T47D (cell line): ENCODE measurements at places on chromosomes 3 and 15.
A peak's percentile ranks its signal among the peaks of the same experiment; 100 is the strongest.

DNA sequence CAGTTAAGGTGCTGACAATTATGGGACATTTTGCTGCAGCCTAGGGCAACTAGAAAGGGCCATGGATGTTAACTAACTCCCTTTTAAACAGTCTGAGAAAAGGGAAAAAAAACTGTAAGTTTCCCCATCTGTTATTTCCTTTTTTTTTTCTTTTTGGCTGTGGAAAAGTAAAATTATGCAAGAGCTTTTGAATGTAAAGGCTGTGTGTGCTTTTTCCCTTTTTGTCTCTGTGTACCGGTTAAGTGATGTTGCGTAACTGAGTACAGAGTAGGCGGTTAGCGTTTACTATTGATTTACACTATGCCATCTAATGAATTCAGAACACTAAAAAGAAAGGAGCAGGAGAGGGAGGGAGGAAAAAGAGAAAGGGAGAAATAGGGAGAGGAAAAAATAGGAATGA is 403.6 kb downstream of the TIGIT start:
- DNase-seq, result no peak

GRCh38 chr15:40754574-40754882 is 526 bp downstream of the RMDN3 start:
- DNase-seq, result no peak

GRCh38 chr3:158810823-158811724 is 9.2 kb downstream of the MFSD1 start:
- DNase-seq, result no peak

DNA sequence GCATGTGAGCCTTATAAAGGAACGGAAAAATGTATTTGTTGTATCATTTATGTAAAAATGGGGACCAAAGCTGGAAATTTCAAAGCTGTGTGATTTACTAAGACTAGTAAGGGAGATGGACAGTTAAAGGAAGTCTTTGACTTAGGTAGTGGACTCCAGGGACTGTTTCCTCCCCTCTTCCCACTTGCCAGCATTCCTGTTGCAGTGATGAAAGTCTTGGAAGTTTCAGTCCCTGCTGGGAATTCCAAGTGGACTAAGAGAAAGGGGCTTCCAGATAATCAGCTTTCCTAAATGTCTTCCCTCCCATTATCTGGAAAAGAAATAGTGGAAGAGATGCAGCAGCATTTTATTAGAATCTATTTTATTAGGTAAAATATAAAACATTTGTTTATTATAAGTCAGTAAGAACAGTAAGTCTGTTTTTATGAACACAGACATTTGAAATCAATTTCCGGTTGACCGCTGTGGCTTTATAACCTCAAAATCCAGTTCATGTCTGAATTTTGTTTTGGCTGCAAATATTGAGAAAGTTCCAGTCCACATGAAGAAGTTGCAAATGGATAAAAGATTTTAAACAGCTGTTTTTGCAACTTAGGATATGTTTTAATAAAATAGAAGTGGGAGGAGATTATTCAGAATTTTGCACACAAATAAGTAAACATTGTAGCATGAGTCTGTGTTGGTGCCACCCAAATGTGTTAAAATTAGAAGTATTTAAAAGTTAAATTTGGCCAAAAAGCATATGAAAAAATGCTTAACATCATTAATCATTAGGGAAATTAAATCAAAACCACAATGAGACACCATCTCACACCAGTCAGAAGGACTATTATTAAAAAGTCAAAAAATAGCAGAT is 141.8 kb downstream of the IL20RB start:
- DNase-seq, result no peak

GRCh38 chr3:136270179-136270578 is 20.0 kb downstream of the PCCB start:
- DNase-seq, result no peak

- DNase-seq, result peak; percentile 65
Observed at GRCh38 chr3:102180280-102180931, 254.4 kb upstream of the ZPLD1 start.

DNA sequence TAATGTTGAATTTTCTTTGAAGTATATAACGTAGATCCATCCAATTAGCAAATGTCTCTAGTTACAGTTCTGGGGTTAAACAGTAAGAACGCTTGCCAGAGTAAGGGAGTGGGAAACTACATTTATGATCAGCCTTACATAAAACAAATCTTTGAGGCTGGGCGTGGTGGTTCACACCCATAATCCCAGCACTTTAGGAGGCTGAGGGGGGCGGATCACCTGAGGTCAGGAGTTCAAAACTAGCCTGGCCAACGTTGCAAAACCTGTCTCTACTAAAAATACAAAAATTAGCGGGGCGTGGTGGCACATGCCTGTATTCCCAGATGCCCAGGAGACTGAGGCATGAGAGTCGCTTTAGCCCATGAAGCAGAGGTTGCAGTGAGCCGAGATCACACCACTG is 50.1 kb upstream of the GATM start:
- no peak for DNase-seq

GRCh38 chr15:57364282-57365007 is 11.9 kb upstream of the CGNL1 start:
- no peak for DNase-seq

- DNase-seq, result peak; percentile 26
Observed at GRCh38 chr3:55487381-55488241, 505 bp upstream of the WNT5A start.

GRCh38 chr3:123026565-123027291 is 835 bp downstream of the SEMA5B start:
- no peak for DNase-seq

DNA sequence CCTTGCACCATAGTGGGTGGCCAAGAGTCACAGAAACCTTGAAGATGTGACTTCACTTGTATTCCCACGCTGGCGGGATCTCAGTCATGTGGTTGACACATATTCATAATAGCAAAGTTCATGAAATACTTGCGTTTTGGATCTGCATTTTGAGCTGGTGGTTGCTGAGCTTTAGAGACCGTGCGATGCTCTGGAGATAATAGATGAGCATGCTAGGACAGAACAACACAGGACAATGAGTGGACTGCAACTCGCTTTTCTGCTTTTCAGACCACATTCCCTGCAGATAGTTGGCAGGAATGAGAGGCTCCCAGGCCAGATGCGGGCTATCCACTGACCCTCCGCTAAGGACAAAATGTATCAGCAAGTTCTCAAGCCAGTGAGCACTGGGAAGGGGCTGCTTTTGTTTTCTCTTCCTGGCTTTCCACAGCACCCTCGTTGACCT is 13.8 kb upstream of the STARD5 start:
- DNase-seq, result peak; percentile 18

- DNase-seq, result no peak
Observed at GRCh38 chr3:176946202-176946601, 251.1 kb downstream of the TBL1XR1 start.

- no peak for DNase-seq
Observed at GRCh38 chr15:98730860-98731711, 82.7 kb downstream of the IGF1R start.

GRCh38 chr15:91528801-91529200 is 324.7 kb upstream of the SLCO3A1 start:
- no peak for DNase-seq

DNA sequence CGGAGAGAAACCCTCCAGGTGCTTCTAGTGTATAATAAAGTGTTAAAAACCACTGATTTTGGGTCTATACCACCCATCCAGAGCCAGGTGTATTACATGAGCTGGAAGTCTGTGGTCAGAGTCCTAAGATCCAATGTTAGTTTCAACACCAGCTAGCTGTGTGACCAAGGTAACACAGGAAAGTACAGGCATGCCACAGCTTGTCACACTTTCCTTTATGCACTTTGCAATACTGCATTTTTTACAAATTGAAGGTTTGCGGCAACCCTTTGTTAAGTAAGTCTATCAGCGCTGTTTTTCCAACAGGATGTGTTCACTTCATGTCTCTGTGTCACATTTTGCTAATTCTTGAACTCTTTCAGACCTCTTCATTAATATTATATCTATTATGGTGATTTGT is 201.3 kb upstream of the PRICKLE2 start:
- DNase-seq, result no peak

GRCh38 chr3:42290966-42291714 is 25.2 kb upstream of the CCK start:
- DNase-seq, result no peak

DNA sequence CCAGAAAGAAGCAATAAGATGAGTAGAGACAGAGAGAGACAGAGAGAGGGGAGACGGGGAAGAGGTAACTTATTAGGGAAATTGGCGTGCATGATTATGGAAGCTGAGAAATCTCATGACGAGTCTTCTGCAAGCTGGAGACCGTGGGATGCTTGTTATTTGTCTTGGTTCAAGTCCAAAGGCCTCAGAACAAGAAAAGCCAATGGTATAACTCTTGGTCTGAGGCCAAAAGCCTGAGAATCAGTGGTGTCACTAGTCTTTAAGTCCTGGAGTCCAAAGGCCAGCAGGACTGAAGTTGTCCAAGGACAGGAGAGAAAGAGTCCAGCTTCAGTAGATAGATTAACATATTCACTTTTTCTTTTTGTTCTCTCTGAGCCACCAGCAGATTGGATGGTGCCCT is 613.6 kb downstream of the CADM2 start:
- DNase-seq, result no peak

GRCh38 chr3:167895684-167896083 is 160.2 kb downstream of the SERPINI1 start:
- DNase-seq, result no peak

DNA sequence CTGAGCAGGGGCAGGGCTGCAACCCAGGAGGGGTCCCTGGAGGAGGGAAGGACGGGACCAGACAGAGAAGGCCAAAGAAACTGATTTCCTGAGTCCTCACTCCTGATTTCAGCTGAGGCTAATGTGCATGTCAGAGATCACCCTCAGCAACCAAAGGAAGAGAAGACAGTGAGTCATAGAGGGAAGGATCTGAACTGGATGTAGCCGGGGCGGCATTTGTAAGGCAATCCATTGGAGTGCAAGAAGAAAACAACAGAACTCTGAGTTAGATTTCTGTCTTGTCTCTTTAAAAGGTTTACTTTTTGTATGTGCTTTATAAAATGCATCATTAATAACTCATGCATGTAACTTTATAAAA is 105.3 kb upstream of the AGBL1 start:
- no peak for DNase-seq

DNA sequence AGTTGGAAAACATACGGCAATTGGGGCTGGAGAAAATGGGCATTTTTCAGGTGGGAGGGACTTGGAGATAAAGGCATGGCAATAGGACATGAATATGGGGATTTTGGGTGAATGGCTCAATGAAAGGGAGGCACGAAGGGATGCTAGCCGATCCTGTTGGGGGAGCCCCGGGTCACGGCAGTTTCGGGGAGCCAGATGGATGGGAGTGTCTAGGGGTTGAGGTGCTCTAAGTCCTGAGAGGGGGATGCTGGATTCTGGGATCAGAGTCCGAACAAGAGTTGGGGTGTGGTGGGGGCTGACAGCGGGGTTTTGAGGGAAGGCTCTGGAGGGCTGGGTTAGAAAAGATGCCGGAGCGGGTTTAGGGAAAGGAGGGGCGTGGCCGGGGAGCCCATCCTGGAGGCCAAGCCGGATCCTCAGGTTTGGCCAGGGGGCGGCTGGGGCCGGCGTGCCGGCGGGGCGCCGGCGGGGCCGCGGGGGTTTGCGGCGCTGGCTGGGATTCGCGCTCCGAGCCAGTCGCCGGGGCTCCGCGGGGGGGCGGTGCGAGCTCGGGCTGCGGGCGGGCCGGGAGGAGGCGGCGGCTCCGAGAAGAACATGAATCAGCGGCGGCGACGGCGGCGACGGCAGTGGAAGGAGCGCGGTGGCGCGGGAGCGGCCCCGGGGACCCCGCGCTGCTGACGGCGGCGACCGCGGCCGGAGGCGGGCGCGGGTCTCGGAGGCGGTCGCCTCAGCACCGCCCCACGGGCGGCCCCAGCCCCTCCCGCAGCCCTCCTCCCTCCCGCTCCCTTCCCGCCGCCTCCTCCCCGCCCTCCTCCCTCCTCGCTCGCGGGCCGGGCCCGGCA is at the start of gene TYRO3:
Gene TYRO3, plus strand, starts transcription at position 813 of the 839 bp plus-strand sequence. CDS start 46 bp downstream, outside the sequence.
- peak; percentile 66 for DNase-seq

DNA sequence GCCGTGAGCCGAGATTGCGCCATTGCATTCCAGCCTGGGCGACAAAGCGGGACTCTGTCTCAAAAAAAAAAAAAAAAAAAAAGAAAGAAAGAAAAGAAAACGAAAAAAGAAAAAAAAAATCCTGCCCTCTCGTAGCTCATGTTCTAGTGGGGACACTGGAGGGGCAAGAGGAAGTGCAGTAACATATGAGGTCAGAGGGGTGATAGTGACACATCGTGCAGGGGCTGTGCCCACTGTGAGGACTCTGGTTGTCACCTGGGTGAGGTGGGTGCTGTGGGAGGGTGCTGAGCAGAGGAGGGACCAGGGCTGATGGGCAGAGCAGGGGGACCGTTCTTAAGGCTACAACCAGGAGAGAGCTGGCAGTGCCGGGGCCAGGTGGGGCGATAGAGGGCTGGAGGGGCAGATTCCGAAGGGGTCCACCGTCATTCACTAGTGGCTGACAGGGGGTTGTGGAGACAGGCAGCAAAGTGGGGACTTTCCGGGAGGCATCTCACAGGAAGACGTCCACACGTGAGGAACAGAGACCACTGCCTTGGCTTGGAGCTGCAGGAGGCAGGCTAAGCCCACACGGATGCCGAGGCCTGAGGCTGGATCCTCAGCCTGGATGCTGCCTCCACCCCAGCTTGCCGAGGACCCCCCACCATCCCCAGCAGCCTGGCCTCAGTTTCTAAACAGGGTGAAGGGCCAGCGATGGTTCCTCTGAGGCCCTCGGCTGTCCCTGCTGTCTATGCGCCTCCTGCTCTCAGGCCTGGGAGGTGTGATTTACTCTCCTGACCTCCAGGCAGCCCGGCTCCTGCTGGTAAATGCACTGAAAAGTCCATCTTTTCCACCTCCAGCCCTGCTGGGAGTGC is 154.3 kb upstream of the IQSEC1 start:
- DNase-seq, result no peak

DNA sequence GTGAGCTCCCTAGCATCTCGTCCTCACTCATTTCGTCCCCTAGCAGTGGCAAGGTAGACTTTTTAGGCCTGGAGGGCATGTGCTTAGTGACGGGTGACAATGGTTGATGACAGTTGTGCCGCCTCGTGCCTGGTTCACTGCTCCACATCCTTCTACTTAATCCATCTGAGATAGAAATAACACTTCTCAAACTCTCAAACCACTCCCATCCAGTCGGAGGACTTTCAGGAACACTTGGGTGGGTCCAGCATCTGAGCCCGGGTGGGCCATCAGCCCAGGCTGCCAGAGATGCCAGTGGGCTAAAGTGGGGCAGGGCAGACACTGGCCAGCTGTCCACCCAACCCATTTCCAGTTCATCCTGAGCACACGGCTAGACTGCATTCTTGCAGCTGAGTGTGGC is 79.7 kb upstream of the SMAD3 start:
- DNase-seq, result no peak

DNA sequence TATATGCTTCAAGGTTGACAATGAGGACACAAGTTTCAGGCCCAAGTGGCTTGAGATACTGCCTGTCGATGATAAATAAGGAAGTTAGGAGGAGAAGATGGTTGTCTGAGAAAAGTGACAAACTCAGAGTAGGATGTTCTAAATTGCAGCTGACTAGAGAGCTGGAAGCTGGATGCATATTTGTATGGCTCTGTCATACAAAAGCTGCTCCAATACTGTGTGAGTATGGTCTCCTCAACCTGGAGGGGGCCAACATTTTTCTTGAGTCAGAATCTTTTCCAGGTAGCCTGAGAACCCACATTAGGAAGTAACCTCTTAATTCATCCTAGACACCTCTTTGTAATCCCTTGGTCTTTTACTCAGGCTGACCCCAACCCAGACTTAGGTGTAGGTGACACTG is 28.4 kb upstream of the TPRG1 start:
- no peak for DNase-seq

- DNase-seq, result no peak
Observed at GRCh38 chr3:194087995-194088855, 47.7 kb upstream of the HES1 start.
